CD4-positive, alpha-beta T cell treated with Interleukin-1 beta for 1 hour (primary cell): ENCODE measurements at places on chromosomes 1 and 21.

DNA sequence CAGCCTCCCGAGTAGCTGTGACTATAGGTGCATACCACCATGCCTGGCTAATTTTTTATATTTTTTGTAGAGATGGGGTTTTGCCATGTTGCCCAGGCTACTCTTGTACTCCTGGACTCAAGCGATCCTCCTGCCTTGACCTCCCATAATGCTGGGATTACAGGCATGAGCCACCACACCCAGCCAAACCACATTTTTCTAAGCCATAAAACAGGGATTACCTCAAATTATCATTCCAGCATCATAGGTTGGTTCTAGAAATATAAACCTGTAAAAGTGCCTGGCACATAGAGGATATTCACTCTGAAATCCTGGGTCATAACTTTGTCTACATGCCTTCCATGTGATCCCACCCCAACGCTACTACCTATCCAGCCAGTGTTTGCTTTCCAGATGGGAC lies 59.4 kb upstream of the JAK1 start:
- no peak for DNase-seq

- DNase-seq, result no peak
These were observed 356.4 kb upstream of the PKN2 start for GRCh38 chr1:88327391-88328267.

GRCh38 chr1:37055631-37056030 lies 21.3 kb upstream of the GRIK3 start:
- no peak for DNase-seq

DNA sequence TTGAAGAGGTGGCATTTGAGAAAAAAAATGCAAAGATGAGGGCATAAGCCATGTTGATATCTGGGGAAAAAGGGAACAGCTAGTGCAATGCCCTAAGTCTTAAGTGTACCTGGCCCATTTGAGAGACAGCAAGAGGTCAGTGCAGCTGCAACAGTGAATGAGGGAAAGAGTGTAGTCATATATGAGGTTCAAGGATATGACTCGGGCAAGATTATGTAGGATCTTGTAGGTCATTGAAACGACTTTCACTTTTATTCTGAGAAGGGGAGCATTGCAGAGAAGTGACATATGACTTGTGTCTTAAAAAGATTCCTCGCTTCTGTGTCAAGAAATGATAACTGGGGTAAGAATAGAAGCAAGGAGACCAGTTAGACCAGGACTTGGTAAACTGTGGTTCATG lies 31.0 kb downstream of the NTMT2 start:
- no peak for DNase-seq

GRCh38 chr1:228291906-228292608 lies 84.2 kb downstream of the OBSCN start:
- no peak for DNase-seq

DNA sequence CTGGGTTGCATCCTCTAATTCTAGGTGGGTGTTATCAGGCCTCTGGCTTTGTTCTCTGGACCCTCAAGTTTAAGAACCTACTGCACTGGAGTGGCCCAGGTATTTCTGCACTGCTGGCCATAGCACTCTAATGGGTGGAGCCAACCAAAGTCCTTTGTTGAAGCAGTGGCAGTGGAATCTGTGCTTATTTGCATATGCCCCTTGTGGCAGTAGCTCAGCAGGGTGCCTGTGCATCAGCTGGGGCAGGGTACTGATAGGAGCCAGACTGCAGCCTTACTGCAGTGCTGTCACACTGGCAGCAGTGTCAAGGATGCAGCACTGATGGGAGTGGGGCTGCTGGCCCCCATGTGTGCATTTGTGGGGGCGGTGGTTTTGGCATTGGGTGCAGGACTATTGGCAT lies 660.6 kb downstream of the LRRIQ3 start:
- DNase-seq, result no peak

- no peak for DNase-seq
These were observed 185.0 kb downstream of the ZBTB18 start for GRCh38 chr1:244236101-244236500.

DNA sequence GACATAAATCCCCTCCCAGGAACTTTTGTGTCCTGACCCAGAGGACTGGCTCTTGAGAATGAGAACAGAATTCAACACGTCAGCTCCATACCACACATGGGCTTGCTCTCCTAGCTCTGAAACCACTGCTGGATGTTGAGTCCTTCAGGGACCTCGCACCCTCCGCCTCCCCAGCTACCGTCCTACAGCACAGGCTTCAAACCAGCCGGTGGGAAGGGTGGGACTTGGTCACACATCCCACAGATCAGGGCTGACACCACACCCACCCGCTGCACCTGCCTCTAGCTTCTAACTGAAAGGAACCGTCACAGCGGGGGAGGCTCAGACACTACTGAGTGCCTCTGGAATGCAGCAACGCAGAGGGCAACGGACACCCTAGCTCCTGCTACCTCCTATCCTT lies 24.0 kb downstream of the MRAP start:
- no peak for DNase-seq

- DNase-seq, result no peak
These were observed 21.1 kb downstream of the TTC39A start for GRCh38 chr1:51309291-51309690.

DNA sequence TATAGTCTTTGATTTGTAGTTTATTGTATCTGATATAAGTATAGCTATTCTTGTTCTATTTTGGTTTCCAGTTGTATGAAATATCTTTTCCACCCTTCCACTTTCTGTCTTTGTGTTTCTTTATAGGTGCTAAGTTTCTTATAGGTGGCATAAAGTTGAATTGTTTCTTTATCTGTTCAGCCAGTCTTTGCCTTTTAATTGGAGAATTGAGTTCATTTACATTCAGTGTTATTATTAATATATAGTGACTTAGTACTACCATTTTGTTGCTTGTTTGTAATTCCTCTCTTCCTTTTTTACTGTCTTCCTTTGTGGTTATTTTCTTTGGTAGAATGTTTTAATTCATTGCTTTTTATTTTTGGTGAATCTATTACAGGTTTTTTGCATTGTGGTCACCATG lies 77.7 kb downstream of the MAGI3 start:
- DNase-seq, result no peak

GRCh38 chr1:147771226-147772125 lies 11.1 kb upstream of the GJA5 start:
- DNase-seq, result no peak

DNA sequence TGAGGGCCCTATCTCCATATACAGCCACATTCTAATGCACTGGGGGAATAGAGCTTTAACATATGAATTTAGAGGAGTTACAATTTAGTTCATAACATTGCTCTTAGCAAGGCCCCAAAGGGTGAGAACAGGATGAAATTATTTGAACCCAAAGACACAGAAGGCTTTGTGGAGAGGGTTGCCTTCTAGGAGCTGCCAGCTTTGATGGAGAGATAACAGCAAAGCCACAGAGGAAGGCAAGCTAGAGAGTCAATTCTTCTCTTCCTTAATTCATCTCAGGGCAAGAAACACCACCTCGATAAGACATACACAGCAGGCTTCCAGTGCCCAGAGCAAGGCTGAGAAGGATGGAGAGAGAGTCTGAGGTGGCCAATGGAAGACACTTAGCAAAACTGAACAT lies 94.8 kb upstream of the TMPRSS15 start:
- DNase-seq, result no peak

DNA sequence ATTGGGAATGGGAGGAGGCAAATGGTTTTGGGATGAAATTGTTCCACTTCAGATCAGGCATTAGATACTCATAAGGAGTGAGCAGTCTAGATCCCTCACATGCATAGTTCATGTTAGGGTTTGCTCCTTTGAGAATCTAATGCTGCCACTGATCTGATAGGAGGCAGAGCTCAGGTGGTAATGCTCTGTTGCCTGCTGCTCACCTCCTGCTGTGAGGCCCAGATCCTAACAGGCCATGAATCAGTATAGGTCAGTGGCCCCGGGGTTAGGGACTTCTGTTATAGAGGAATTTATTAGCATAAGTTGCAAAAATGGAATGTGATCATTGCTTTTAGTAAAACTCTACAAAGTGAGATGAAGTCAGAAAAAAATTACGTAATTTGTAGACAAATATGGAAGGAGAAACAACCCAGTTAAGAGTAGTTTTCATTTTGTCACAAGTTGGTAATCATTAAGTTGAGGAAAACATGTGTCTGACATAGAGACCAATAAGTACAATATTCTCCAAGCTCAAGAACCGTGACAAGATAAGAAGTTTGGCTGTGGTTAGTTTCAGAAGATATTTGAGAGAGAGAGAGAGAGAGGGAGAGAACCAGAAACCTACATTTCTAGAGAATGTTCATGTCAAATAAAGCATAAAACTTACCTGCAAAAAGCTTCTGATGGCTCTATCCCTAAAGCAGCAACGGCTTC lies 689.7 kb upstream of the PRMT6 start:
- DNase-seq, result no peak

- DNase-seq, result no peak
These were observed 44.9 kb upstream of the PCBP3 start for GRCh38 chr21:45598666-45599065.

DNA sequence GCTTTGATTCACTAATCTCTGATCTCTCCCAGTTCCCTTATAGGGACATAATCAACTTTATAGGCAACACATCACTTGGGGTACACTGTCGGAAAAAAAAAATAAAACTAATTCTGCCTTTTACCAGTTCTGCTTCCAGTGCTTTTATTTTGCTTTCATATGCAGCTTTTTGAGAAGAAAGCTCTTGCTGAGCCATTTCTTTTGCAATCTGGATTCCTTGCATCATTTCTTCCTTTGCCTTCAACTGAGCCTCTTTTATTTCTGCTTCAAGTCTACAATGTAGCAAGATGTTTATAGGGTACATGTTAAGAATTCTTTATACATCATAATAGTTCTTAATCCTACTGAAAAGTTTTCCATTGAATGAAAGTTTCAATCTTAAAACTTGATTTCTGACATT lies 30.6 kb downstream of the KIF14 start:
- no peak for DNase-seq

DNA sequence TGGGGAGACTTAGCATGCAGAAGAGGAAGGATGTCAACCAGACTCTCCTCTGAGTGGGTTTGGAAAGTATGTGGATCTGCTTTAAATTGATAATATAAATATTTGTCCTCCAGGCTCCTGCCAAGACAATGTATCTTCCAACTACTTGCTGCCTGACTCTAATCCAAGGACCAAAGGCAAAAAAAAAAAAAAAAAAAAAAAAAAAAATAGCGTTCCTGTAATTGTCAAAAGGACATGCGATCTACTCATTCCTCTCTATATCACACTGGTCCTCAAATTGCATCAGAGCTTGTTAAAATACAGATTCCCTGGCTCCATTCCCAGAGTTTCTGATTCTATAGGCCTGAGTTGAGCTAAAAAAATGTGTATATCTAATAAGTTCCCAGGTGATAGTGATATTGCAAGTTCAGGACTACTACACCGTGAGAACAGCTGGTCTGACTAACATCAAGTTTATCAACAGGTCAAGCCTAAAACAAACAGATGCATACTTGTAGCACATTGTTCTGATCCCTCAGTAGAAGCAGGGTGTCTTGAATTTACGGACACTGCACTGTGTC lies 141.3 kb downstream of the TNR start:
- DNase-seq, result no peak

GRCh38 chr1:220527908-220528678 lies at the start of gene MARK1:
TSS of gene MARK1 (plus strand) at chr1:220528136. CDS start at chr1:220528823, 687 bp downstream.
- no peak for DNase-seq
